Stimulated activated CD8-positive, alpha-beta memory T cell treated with anti-CD3 and anti-CD28 coated beads, Interleukin-15, amount 100 ng/mL, for 24 hours (primary cell): ENCODE measurements at places on chromosomes 7 and 10.

GRCh38 chr10:132113206-132113605 lies 47.5 kb downstream of the JAKMIP3 start:
- DNase-seq, result no peak

DNA sequence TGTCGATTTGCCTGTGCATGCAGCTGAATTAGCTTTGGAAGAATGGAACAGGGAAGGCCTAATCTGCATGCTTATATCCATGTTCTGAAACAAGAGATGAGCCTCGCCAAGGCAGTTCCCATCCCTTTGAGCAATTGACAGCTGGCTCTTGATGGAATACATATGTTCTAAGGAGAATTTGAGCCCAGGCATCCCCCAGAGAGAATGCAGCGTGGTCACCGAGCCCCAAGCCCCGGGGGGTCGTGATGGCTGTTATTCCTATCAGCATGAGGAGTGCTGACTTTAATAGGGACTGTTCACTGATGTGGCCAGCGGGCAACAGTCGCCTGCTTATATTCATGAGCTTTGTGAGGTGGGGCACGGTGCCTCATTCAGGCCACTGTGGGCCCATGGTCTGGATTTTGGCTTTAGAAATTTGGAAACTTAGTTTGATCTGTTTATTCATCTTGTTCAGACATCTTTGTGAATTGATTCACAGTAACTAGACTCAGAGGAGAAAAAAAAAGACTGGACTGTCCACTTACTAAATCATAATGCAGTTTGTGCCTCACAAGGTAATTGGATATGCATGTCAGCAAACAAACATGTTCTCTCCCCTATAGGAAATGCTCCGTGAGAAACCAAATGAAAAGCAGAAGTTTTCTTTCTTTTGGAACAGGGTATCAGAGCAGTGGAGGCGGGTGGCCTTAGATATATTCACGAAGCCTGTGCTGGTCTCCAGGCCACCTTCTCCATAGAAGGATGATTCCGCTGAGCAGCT lies 204.9 kb downstream of the CCDC3 start:
- DNase-seq, result no peak

- no peak for DNase-seq
Measured at GRCh38 chr7:22443370-22444180, 56.4 kb downstream of the STEAP1B start.

GRCh38 chr10:6046773-6047611 lies 15.2 kb downstream of the IL2RA start:
- no peak for DNase-seq

DNA sequence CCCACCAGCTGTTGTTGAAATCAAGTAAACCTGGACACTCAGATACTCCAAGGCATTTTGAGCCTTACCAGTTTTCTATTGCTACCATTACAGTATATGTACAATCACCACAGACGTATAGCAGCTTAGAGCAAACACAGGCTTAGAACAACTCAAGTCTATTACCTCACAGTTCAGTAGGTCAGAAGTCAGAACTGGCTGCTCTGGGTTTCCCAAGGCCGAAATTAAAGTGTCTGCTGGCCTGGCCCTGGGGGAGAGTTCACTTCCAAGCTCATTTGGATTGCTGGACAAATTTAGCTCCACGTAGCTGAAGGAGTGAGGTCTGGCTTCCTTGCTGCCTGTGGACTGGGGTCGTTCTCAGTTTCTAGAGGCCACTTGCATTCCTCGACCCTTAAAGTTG lies 260.1 kb upstream of the LRRN3 start:
- no peak for DNase-seq

GRCh38 chr7:41582116-41582515 lies 120.8 kb downstream of the INHBA start:
- no peak for DNase-seq

DNA sequence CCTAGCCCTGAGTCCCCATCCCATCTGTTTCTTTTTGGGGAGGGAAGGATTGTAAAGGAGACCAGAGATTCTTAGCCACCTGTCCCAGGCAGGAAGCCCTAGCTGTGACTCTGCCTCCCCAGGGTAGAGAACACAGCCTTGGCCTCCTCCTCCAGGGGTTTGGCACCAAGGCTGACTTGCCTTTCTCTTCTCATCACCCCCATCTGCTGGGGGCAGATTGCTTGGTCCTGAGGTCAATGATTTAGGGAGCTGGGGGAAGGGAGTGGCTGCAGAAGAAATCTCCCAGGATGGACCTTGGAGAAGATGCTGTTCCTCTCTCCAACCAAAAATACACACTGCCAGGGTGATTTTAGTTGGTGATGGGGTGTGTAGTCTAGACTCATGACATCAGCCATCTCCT lies 2.6 kb upstream of the MNX1 start:
- DNase-seq, result no peak

DNA sequence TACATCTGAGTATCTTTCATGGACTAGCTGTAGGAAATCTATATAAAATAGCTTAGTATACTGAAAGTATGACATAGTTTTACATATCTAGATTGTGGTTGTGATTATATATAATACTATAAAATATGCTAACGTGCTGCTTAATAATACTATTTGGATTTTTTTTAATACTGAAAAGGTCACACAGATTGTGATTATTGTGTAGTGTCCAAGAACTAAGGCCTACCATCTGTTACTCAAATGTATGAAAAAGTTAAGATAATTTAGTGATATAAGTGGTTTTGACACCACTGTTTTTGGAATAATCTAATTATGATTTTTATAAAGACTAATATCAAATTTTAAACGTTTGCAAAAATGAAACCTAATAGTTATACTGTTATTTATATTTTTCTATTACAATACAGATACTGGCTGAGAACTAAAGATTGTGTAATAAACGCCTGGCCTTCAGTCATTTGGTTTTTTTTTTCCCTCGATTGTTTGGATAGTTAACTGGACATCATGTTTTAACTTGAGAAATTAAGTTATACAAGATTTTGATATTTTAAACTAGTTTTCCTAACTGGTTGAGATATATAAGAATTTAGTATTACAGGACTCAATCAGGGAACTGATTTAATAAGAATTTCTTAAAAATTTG lies 12.6 kb downstream of the PTEN start:
- DNase-seq, result no peak

- no peak for DNase-seq
Measured at GRCh38 chr10:118948786-118949185, 80.7 kb upstream of the NANOS1 start.

- DNase-seq, result no peak
Measured at GRCh38 chr7:26944501-26945358, 80.3 kb upstream of the SKAP2 start.

GRCh38 chr10:24891823-24892222 lies 60.6 kb downstream of the PRTFDC1 start:
- DNase-seq, result no peak

GRCh38 chr7:38682606-38683005 lies 51.4 kb upstream of the AMPH start:
- no peak for DNase-seq

- no peak for DNase-seq
Measured at GRCh38 chr10:103725242-103725641, 130.1 kb downstream of the SH3PXD2A start.

GRCh38 chr7:7220821-7221220 lies 38.5 kb downstream of the C1GALT1 start:
- DNase-seq, result no peak

- DNase-seq, result no peak
Measured at GRCh38 chr7:34163956-34164355, 258.6 kb downstream of the BMPER start.

- DNase-seq, result no peak
Measured at GRCh38 chr10:91006752-91007346, 86.0 kb upstream of the ANKRD1 start.

DNA sequence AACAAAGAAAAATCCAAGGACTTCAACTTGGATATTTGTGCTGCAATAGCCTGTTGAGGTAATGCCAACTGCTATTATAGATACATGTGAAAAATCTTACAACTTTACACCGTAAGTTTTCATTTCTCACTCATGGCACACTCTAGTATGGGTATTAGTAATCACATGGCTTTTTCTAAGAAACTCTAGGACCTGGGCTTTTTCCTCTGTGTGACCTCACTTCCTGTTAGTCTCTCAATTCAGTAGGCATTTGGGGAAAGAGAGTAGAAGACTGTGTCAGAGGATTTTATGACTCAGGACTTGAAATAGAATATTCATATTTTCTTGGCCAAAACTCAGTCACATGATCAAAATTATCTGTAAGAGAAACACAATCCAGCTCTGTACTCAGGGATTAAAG lies 1049.9 kb downstream of the REEP3 start:
- DNase-seq, result no peak

GRCh38 chr10:1120306-1120705 lies 64.1 kb downstream of the WDR37 start:
- DNase-seq, result no peak

- no peak for DNase-seq
Measured at GRCh38 chr10:22489975-22490374, 144.7 kb downstream of the SPAG6 start.

DNA sequence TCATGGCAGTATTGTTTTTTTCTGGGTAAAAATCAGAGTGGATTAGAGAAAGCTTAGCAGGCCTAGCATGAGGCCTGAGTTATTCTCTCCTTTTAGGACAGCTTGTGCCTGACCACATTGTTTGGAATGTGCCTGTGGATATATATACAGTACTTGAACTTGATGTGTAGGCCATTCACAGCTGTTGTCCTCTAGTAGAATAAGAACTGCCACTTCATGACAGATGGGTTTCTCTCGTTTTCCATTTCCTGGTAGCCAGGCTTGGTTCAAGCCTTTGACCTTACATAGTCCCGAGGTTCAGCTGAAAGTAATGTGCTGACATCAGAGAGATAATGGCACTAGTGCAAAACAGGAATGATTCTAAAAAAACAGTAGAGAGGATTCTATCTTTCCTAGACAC lies 473.9 kb downstream of the AUTS2 start:
- no peak for DNase-seq

- no peak for DNase-seq
Measured at GRCh38 chr10:47405857-47406547, 21.9 kb upstream of the ZNF488 start.

GRCh38 chr7:121916211-121916610 lies 43.2 kb downstream of the PTPRZ1 start:
- no peak for DNase-seq

GRCh38 chr7:55590517-55591281 lies 18.4 kb upstream of the VOPP1 start:
- DNase-seq, result no peak
